ENCODE measurements at places on chromosomes 12 and 14.

DNA sequence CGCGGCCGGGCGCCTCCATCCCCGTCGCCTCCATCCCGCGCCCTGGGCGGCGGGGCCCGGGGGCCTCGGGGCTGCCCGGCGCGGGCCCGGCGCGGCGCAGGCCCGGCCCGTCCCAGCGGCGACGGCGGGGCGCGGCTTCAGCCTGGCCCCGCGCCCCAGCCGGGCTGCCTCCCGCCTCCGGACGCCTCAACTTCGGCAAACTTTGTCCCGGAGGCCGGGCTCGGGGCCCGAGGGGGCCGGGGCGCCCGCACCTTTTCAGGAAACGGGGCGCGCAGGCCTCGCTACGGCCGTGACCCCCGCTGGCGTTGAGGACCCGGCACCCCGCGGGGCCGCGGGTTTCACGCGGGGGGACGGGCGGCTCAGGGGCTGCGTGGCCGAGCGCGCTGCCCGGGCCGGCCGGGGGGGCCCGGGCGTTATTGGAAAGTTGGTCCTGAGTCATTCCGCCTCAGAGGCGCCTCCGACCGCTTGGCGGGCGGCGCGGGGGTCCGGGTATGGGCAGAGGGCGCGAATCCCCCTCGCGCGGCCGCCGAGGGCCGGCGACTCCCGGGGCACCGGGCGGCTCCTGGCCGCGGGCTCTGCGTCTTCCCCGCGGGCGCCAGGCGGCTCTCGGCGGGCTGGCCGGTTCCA is 575 bp downstream of the TRAF3 start:
- DNase-seq: no peak

DNA sequence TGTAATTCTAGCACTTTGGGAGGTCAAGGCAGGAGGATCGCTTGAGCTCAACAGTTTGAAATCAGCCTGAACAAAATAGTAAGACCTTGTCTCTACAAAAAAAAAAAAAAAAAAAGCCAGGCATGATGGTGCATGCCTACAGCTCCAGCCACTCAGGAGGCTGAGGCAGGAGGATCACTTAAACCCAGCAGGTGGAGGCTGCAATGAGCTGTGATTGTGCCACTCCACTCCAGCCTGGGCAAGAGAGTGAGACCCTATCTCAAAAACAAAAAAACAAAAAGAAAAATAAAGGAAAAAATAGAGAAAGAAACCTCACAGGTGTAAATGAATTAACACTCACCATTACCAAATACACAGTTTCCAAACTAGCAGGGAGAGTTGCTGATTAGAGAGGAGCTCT is 34.2 kb upstream of the TUBA1A start:
- no peak for DNase-seq

DNA sequence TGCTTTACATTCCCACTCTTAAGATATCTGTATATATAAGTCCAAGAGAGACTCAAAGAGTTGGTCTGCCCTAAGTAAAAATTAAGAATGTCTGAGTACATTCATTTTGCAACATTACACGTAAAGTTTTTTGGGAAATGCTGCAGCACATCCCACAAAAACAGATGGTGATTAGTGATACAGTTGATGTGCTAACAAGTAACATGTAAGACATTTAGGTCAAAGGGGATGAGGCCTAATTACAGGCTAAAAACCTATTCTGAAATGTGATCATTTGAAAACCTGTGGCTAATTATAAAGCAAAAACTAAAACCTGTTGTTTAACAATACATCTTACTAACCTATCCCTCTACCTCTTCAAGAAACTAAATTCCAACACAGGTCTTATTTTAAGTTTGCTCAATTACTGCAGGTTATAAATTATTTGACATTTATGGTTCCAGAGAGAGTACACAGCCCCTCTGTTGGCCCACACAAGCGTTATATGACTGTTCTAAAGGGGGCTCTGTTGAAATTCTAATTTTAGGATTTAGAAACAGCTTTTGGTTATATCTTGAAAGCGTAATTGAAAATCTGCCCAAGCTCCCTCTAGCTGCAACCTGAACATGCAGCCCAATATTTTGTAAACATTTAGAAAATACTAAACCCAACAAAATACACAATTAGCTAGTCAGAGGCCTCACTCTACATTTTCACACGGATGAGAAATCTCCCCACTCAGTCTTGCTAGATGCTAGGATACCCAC is 42.9 kb downstream of the BRAP start:
- DNase-seq: no peak

DNA sequence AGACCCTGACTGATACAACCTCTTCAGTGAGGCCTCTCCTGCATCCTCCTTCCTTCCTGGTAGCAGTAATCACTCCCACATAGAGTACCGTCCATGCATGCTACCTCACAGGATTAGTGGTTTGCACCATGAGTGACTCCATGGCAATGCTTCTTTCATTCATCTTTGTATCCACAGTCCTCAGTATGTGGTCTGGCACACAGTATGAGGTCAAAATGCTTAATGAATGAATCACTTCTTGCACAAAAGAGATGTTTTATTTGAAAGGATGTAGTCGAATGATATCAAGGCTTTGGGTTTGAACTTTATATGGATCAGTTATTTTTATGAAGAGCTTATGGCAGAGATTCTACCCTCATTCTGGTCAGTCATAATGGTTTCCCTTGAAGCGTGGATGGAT is 42.2 kb downstream of the KCNA5 start:
- no peak for DNase-seq

DNA sequence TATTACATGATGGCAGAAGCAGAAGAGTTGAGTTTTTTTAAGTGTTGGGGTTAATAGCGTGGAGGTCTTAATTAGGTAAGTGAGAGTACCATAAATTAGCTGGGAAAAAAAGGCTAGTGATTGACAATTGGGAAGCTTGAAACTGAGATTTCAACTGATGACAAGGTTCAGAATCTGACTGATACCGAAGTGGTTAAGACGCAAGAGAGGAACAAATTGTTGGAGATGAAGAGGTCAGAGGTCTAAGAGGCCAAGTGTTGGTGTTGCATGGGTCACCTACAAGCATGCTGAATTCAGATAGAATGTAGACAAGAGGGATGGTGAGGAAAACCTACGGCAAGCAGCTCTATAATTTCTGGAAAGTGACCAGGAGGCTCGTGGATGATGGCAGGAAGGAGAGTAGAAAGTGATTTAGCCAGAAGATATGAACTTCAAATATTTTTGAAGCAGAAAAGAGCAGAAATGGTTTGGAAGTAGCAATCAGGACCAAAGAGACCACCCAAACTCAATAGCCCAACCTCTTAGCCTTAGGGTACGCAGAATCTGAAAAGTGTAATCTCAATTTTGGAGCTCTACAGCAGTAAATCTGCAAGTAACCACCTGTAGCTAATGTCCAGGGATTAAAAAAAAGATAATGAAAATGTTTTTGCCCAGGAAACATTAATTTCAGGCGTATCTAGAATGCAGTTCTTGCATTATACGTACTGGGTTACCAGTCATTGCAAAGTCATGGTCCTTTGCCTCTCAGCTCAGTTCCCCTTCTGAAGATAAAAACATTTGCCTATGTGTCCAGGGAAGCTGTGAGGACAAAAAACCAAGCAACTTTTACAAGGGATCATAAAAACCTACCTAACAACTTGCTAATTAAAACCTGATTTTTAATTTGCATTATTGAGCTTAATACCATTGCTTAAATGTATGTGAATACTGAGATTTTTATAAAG is 1.7 kb upstream of the TMPO start:
- DNase-seq: no peak

GRCh38 chr14:89628521-89628920 is 211.5 kb upstream of the FOXN3 start:
- no peak for DNase-seq

DNA sequence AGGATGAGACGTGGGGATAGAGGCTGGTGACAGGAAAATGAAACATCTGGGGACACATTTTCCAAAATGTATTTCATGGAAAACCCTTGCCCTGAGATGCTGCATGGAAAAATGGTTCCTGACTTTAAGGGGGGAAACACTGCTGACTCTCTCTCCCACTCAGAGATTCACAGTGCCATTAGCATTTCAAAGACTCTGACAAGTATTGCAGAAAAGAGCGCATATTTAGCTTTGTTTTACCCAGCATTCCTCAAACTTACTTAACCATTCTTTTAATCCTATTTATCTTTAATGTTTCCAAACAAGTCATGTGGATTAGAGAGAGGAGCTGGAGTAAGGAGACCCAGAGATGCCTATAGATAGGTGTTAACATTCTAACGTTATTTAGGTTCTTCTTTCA is 141.8 kb upstream of the DYRK2 start:
- no peak for DNase-seq

- DNase-seq: no peak
These were observed 394.2 kb downstream of the FSCB start for GRCh38 chr14:44112774-44113460.

DNA sequence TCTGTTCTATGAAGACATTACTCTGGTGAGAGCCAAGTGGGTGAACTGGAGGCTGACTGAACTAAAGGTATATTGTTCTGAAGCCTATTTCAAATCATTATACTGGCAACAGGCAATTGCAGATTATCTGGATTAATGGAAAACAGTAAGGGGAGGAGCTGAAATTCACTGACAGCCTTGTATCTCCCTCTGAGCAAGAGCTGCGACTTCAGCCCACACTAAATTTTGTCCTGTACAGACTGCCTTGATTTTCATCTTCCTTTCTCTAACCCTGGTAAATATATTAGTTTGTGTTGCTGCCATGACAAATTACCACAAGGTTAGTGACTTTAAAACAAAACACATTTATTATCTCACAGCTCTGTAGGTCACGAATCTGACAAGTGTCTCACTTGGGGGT is 231.1 kb downstream of the SLC2A13 start:
- no peak for DNase-seq

- DNase-seq: no peak
These were observed 11.0 kb upstream of the CACNA2D4 start for GRCh38 chr12:1929241-1929984.

- DNase-seq: no peak
These were observed 271.2 kb downstream of the SLC16A7 start for GRCh38 chr12:59867055-59867454.

GRCh38 chr12:122917507-122918121 is 21.7 kb upstream of the VPS37B start:
- no peak for DNase-seq

DNA sequence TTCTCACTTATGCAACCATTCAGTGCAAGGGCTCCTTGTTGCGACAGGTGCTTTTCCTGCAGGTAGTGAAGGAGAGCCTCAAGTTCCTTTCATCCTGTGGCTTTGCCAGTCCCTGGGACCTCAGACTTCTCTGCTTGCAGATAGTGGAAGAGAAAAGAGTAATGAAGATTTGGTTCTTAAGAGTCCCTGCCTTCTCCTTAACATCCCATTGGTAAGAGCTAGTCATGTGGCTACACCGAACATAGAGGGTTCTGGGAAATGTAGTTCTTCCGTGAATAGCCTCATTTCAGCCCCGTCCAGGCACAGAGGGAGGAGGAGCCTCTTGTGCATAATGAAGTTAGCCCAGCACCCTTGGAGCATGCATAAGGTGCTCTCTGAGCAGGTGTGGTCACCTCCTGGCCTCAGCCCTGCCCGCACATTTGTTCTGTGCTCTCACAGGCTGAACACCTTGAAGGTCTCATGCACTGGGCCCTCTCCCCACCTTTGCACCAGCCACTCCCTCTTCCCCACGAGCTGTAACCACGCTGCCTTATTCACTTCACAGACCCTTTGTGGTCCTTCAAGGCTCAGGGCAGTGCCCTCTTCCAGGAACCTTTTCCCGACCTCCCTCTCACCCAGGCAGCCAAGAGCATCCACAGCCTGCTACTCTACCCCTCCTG is 134.0 kb downstream of the BCL11B start:
- no peak for DNase-seq

- DNase-seq: no peak
These were observed 9.8 kb upstream of the BDKRB2 start for GRCh38 chr14:96194657-96195431.

DNA sequence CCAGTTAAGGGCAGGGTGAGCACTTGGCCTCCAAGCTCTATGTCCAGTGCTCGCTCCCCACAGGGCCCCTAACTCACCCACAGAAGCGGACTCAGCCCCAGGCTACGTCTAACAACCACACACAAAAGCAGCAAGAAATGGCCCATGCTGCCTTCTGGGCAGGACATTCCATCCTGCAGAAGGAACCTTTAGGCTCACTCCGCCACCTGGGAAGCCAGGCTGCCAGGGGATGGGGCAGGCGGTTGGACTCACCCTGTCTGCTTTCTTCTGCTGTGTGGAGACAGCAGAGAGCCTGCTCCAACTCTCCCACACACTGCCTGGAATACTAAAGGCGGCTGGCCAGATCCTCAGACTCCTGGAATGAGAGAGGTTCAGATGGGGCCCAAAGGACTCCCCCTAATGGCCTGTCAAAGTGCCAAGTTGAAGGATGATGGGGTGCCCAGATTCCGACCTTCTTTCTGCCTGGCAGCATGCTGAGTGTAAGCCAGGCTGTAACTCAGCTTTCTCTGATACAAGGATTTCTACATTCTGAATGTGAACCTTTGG is 27.7 kb upstream of the BLTP3B start:
- no peak for DNase-seq

DNA sequence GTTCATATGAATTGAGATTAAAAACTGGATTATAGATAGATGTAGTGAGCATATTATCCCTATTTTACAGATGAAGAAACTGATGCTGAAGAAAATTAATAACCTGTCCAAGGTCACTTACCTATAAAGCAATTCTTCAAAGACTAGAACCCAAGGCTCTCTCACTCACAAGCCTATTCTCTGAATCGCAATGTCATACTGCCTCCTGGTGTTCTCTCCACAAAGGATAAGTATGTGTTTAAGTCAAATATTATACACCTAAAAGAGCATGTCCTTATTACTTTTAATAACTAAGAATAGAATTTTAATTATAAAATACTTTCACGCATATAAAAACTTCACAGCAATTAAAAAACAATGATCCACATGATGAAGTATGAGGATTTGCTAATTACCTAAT is 721.3 kb upstream of the USP15 start:
- no peak for DNase-seq

Data from activated CD4-positive, alpha-beta T cell treated with anti-CD3 and anti-CD28 coated beads for 1 hour (primary cell).